ENCODE measurements at places on chromosomes 2 and 18.

- DNase-seq: peak; percentile 9
These were observed 29.9 kb upstream of the RUFY4 start for GRCh38 chr2:218039171-218039570.

DNA sequence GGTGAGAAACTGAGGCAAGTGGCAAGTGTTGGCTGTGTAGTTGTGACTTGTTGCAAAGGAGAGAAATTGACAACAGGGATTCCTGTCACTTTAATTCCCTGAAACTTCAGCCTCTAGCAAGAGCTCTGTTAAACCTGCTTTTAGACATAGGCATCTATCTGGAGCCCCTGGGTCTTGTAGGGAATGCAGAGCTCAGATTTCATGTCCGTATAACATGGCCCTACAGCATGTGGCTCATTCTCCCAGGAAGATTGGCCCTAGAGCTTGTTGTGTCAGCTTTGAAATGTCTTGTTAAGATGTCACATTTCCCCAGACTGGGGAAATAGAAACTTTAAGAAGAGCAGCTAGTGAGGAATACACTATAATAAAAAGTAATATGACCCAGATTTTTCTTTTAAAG lies 115.8 kb downstream of the POLE4 start:
- no peak for DNase-seq

GRCh38 chr2:219297766-219298456 lies 11.3 kb downstream of the PTPRN start:
- no peak for DNase-seq

DNA sequence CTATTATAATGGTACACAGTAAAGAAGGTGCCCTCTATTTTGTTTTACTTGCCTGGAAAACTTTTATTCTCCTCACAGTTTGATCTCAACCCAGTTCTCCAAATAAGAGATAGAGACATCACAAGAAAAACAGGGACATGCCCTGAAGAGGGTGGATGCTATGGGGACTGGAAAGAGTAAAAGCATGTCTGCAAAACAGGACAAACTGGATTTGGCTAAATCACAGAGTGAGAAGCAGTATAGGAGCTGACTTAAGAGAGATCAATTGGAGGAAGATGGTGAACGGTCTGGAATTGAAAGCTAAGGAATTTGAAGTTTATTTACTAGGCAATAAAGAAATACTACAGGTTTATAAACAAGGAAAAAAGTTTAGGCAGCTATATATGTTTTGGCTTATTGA lies 33.0 kb downstream of the SP140L start:
- DNase-seq: no peak

DNA sequence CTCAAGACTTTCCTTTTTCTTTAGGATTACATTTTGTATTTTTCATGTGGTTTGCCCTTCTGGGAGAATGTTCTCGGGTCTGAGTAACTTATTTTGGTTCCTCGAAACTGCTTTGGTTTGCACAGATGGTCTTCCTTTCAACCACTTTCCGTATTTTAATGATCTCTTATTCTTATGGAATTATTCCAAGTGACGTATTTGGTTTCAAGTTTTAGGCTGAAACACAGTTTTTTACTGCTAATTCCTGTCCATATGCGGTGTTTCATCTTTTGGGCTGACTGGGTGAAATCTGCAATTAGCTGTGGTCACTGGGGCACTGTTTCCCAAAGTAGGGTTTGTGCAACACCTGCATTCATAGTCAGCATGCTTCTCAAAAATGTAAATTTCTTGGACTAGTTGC lies 122.7 kb downstream of the CAPN13 start:
- no peak for DNase-seq

- DNase-seq: no peak
These were observed 1.7 kb downstream of the PJVK start for GRCh38 chr2:178452870-178453269.

DNA sequence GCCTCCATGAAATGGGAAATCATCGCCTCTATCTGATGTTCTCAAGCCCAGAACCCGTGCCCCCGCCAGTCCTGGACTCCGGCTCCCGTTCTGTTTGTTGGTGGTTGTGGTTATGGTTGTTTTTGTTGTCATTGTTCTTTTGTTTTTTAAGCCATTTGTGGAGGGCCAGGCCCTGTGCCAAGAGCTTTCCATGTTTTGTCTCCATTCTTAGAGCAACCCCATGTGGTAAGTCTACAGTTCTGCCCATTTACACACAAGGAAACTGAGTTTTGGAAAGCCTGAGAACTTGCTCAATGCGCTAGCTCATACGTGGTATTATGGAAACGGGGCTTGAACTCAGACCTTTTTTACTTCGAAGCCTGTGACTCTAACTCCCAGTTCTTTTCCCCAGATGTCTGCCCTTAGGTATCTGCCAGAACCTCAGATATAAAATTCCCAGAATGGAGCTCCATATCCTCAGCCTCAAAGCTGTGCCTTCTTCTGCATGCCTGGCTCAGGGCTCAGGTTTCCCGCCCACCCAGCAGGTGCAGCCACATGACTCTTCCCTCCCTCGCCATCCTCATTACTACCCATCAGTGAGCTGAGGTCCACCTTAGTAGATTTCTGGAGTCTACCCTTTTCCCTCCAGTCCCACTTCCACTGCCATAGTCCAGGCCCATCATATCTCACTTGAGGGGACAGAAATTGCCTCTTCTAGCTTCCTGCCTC lies 194.1 kb downstream of the KLHL29 start:
- no peak for DNase-seq

- DNase-seq: no peak
These were observed 104.6 kb downstream of the CAPN13 start for GRCh38 chr2:30702694-30703093.

DNA sequence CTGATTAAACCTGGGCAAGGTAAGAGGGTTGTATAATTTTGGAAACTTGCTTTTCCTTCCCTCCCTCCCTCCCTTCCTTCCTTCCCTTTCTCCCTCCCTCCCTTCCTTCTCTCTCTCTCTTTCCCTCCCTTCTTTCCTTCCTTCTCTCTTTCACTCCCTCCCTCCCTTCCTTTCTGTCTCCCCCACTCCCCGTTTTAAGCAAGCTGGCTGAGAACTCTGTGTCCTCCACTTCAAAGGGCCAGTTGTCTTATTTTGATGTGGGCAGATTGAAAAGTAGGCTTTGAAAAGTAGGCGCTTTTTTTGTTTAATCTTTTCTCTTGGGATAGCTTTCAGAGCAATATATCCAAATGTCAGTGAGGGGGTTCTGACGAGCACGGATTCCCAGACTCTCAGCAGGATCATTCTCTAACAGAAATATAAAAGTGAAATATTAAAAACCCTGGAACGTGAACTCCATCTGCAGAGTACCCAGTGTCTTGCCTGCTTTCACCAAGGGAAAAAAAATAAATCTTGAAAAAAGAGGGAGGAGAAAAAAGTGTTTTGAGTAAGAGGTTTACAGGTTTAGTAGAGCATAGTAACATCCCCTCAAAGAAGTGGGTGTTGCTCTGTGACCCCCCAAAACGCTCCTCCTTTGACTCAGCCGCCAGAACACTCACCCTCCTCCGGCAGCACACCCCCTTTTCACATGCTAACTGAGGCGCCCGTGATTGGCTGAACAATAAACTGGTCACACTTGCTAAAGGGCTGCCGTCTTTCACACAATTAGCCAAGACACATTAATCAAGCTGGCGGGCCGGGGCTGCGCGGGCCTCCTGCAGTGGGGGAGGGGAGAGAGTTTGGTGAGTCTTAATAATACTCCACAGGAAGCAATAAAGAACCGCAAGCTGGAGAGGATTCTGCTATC lies 52.2 kb downstream of the CDK15 start:
- DNase-seq: peak; percentile 37

DNA sequence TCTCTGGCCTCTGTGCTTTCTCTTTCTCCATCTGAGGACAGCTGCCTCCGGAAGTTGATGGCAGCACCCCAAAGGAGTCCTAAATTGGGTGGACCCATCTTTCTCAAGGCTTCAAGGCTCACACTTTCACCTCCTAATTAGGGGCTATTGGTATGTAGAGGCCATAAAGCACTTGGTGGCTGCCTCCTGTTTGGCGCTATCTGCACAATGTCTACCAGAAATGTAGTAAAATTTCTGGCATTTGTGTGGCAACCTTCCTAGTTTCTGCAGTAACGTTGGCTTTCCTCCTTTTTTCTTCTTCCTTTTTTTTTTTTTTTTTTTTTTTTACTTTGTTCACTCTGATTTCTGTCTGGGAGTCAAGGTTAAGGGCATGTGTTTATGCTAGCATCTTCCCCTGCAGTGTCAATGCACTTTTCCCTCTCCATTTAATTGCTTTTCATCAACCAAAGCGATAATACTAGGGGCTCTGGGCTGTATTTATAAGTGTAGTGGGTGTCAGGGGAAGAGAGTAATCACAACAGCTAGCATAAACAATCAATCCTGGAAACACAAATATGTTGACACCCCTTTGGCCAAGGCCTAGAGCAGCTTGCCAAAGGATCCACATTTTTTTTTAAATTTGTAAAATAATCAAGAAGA lies 86.0 kb downstream of the TACR1 start:
- no peak for DNase-seq

GRCh38 chr2:62254424-62255266 lies 58.7 kb downstream of the B3GNT2 start:
- DNase-seq: no peak

DNA sequence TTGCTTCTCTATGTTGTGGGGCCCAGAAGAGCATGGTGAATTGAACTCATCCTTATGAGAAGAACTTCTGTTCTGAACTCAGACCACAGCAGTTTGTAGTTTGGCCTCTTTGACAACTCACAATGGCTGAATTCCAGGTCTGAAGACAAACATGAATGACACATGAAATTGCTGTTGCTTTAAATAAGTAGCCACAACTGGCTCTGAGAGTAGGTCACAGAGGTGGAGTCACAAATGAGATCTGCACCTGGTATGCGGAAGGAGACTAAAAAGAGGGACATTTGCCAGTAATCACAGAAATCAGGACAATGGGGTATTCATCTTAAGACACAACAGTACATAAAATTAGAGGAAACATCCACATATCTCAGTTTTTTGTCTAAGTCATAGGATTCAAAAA lies 290.3 kb upstream of the MMADHC start:
- DNase-seq: no peak

- DNase-seq: no peak
These were observed 126.6 kb upstream of the RMDN2 start for GRCh38 chr2:37798315-37799005.

- DNase-seq: no peak
These were observed 67.8 kb downstream of the STK39 start for GRCh38 chr2:168179592-168179991.

DNA sequence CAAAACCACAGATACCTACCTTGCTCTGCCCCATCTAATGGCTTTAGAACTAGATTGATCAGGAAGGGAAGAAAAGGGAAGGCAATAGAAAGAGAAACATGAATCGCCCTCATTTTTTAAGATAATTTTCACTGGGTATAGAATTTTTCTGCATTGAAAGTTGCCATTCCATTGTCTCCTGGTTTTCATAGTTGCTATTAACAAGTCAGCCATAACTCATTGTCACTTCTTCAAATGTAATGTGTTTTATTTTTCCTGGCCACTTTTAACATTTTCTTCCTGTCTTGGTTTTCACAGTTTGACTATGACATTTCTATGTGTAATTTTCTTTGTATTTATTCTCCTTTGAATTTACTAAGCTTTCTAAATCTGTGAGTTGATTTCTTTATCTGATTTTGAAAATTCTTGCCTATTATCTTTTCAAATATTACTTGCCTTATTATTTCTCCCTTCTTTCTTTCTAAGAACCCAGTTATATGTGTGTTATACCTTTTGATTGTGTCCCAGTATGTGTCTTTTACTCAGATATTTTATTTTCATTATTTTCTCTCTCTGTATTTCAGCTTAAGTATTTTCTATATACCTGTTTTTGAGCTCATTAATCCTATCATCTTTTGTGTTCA lies 85.5 kb upstream of the GLI2 start:
- no peak for DNase-seq

- peak; percentile 84 for DNase-seq
These were observed 219.6 kb upstream of the RAB12 start for GRCh38 chr18:8389391-8390340.

DNA sequence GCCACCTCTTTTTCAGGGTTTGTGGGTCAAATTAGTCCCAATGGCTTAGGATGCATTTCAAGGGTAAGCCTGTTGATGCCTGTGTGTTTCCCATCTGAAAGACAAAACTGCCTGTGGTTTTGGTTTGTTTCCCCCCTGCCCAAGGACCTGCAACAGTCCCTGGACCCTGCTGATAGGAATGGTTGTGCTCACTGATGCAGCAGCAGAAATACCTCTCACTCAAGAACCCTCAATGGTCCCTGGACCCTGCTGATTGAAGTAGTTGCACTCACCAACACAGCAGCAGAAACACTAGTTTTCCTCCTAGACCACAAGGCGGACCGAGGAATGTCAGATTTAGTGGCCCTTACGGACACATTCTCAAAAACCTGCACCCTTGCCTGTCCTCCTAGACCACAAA lies 386.9 kb downstream of the NUP35 start:
- no peak for DNase-seq

DNA sequence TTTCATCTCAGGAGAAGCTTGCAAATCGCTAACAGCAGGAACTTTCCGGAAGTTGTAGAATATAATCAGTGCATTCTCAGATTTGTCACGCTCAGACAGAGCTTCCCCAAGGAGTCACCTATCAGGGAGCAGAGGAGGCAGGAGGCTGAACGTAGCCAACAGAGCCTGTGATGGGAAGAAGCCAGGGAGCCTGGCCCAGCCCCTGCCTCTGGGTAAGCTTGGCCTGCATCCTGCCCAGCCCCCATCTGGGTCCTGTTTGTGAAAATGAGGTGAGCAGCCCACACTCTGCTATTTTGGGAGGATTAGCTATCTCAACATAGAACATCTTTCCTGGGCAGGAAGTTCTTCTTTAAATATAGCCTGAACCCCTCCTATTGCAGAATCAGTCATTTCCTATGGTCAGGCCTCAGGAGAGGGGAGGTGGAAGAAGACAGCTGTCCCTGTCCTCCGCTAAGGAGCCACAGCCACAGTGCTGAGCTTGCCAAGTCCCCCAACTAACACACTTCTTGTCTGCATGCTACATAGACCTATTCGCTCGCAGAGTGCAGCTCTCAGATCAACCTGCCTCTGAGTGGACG lies 19.2 kb upstream of the PKDCC start:
- DNase-seq: no peak

DNA sequence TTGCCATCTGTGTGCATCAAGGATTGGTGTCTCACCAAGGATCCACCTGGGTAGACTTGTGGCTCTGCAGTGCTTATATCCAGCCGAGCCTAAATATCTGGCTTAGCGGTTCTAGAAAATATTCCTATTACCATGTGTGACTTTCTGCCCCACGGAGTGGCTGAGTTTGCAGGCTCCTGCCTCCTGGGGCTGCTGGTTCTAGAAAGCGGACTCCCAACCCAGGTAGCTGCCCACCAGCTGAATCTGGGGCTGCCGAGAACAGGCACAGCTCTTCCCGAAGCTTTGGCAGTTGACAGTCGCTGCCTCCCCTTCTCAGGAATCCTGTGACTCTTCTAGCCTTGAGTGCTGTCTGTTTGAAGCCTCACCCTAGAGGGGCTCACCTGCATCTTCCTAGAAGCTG lies 104.6 kb downstream of the TPGS2 start:
- DNase-seq: no peak

GRCh38 chr2:14123436-14124103 lies 508.9 kb upstream of the LRATD1 start:
- no peak for DNase-seq

- no peak for DNase-seq
These were observed 1.0 kb downstream of the NAB1 start for GRCh38 chr2:190649798-190650390.

Measured in foreskin fibroblast (primary cell).